ENCODE measurements at places on chromosomes 16 and 17.

- DNase-seq = no peak
Measured at GRCh38 chr16:87114832-87115231, 202.4 kb downstream of the C16orf95 start.

GRCh38 chr16:21076186-21076883 lies 74.3 kb downstream of the DNAH3 start:
- DNase-seq = no peak

DNA sequence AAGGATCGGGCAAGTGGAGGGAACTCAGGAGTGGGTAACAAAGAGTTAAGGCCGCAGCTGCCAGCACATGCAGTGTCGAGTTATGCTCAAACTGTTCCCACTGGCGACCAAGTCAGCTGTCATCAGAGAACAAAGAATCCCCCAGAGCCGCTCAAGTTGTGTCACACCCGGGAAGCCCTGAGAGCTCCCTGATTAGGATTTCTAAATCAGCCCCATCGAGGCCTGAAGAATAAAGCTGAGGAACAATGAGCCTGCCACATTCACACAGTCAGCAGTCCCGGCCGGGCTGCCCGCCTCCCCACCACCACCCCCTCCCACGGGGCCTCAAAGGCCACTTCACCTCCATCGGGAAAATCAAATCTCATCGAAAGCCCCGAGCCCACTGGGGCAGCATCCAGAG lies 84.5 kb downstream of the SOX9 start:
- DNase-seq = no peak

GRCh38 chr17:35373984-35374765 lies 754 bp upstream of the SLFN11 start:
- peak; percentile 62 for DNase-seq

DNA sequence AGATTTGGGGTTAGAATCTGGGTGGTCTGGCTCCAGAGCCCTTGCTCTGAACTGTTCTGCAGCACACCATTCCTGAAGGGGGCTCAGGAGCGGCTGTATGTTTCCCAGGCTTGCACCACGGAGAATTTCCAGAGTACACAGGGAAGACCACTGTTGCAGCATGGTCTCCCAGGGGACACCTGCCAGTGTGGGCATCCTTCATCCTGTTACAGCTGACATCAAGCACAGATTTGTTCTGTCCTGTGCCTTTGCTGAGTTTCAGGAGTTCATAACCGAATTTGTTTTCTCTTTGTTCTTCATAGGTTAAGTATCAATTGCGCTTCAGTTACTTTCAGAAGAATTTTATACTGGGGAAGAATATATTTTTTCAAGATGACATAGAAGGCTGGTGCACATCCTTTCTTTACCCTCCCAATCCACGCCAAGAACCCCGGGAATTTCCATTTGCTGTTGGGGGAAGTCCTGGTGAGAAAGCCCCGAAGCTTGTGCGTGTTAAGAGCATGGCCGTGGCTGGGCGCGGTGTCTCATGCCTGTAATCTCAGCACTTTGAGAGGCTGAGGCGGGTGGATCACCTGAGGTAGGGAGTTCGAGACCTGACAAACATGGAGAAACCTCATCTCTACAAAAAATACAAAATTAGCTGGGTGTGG lies 26.3 kb upstream of the ABCA3 start:
- DNase-seq = no peak

DNA sequence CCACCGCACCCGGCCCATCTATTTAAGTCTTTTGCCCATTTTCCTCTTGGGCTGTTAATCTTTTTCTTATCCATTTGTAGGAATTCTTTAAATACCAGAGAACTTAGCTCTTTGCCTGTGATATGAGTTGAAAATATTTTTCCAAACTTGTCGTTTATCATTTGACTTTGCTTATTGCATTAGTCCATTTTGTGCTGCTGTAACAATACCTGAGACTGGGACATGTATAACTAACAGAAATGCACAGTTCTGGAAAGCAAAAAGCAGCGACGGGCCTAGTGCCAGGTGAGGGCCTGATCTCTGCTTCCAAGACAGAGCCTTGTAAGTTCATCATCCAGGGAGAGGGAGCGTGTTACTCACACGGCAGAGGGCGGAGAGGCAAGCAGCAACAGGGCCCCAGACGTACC lies 25.6 kb upstream of the BHLHA9 start:
- DNase-seq = no peak

GRCh38 chr17:29212681-29213121 lies 32.5 kb upstream of the MYO18A start:
- DNase-seq = no peak
